ENCODE measurements at places on chromosomes 6 and 20. TPM values are rescaled to one million over a fixed set of nuclear protein-coding genes. Genes with fewer than 3 reads are reported as not detected.

The C20orf204 gene
- 0.67 TPM for total RNA-seq

The ZC2HC1B gene
- not detected for total RNA-seq

DNA sequence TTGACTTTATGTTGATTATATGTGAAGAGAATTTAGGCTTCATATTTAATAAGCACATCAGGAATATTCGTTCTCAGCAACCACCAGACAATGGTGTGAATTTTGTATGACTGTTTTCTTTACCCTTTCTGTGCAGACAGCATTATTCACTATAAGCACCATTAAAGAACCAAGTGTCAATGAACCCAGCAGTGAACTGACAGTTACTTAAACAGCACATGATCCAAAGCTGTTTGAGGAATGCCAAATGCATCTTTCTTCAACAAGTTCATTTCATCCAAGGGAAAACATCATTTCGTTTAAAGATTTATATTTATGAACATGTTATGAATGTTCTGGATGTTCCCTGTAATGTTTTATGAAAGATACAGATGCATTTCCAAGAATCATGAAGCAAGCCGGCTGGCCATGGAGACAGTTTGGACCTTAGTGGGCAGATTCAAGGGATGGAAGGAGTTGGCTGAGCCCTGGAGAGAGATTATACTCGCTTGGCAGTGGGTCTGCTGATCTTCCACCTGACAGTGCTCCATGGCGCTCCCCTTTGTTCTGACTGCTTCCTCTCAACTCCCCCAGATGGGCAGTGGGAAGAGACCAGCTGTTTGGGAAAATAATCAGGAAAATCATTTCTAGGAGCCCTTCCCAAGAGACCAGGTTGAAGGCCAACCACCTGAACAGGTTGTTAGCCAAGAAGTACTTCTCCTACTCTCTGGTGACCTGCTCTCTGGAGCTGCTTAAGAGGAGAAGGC is 326.0 kb upstream of the RSPO3 start:
- DNase-seq, result no peak

GRCh38 chr6:166266336-166266735 is 41.9 kb downstream of the PRR18 start:
- no peak for DNase-seq

DNA sequence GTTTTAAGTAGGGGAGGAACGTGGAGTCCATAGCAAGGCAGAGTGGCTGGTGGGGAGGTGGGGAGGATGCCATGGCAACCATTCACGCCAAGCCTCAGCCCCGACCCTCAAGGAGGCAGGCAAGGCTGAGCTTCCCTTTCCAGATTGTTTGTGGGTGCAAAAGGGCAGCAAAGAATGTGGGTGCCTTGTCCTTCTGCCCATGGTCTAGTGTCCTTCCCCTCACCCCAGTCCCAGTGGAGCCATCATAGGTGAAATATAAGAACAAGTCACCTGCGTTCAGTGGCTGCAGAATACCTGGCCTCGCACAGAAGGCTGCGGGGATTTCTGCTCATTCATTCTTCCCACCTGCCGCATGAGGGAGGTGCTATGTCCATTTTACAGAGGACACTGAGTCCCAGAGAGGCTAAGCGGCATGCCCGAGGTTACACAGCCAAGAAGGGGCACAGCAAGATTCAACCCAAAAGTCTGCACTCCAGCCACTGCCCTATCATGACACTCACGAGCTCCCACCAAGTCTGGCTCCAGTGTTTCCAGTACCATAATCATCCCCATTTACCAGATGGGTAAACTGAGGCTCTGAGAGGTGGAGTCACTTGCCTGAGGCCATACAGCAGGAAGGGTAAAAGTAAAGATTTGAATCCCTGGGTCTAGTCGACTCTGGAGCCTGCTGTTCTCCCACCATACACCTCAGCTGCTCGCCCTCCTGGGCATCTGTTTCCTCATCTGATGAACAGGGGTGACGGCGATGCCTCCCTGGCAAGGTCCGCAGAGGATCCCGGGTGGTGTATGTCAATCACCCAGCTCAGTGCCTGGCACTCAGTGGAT is 100.8 kb downstream of the CEBPB start:
- DNase-seq, result no peak

- DNase-seq, result no peak
Measured at GRCh38 chr6:142985281-142985680, 40.3 kb upstream of the HIVEP2 start.
